ENCODE measurements at places on chromosomes 7 and 10.

GRCh38 chr10:47165711-47166404, 134.1 kb upstream of the GDF10 start:
- DNase-seq: peak; percentile 81

DNA sequence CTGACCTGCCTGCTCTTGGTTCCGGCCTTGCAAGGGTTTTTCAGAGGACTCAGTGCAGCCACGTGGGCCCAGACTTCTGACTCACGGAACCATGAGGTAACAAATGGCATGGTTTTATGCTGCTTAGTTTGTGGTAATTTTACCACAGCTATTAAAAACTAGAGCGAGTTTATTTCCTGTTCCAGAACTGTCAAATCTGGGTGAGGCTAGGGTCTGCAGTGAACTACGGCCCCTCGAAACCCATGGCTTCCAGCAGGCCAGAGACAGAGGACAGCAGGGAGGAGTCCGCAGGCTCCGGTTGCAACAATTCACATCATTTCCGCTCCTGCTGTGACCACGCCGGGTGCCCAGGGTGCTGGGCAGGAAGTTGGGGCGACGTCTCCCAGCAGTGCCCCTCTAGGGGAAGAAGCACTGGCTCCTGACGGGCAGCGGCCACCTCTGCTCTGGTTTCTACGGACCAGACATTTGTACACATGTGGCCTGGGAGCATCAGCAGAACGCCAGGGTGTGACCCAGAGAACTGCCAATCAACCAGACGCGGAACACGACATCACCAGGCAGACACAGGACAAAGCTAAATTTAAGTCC, 74.8 kb downstream of the ADARB2 start:
- no peak for DNase-seq

DNA sequence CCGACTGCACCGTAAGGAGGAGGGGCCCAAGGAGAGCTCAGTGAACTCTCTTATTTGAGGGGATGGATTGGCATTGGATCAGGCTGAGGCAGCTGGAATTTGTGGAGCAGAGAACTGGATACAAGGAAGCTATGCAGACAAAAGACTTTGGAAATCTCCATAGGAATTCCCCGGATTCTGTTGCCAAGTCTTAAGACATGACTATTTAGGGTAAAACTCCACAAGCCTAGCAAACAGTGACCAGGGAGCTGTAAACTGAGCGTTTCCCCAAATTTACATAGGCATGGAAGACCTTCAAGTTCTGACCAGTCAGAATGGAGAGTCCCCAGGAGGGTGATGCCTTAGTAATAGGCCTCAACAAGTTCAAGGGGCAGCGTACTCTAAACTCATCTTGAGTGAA, 82.5 kb upstream of the PCBD1 start:
- no peak for DNase-seq

DNA sequence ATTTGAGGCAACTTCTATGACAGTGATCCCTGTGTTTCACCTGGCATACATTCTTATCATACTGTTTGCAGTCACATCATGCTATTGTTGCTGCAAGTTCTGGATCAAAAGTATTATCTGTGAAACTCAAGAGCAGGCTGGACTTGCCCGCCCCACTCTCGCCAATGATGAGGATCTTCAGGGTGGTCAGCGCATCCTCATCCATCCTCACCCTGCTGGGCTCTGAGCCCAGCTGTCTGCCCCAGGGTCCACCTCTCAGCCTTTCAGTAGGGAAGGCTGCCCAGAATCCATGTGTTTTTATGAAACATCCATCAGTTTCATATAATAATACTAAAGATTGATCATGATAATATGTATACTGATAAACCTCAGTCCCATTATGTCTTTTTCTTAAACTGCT, 55.4 kb upstream of the KIF5B start:
- DNase-seq: no peak

GRCh38 chr10:8811201-8811600, 756.7 kb downstream of the GATA3 start:
- DNase-seq: no peak

DNA sequence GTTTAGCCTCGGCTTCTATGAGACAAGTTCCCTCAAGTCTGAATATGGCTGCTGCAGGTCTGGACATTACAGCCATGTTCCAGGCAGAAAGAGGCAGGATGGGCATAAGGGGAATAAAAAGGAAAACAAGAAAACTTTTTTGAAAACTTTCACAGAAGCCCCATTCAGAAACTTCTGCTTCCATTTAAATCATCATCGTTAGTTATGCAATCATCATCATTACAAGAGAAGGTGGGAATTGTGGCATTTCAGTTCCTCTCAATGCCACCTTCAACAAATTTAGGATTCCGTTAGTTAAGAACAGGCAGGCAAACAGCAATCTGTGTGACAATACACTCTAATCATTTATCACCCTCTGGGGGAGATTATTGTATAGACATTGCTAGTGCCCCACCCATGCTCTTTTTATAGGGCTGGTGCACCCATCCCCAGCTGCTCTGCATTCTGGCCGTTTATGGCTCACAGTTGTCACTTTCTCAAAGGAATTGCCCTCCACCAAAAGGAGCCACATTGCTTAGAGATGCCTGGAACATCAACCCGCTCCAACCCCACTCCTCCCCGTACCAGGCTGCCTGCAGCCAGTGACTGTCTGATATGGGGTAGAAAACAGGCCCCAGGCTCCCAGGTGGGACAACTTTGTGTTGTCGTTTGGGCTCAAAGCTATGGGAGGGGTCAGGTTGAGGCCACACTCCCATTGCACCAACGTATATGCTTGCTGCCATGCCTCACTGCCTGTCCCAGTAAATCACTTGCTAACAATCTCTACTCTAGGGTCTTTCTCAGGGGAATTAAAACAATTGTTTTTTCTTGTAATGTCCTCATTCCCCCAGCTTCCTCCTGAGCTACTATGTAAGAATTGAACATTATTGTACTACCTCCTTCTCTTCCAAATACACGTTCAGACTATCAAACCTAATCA, 24.2 kb downstream of the ITGB8 start:
- DNase-seq: no peak

DNA sequence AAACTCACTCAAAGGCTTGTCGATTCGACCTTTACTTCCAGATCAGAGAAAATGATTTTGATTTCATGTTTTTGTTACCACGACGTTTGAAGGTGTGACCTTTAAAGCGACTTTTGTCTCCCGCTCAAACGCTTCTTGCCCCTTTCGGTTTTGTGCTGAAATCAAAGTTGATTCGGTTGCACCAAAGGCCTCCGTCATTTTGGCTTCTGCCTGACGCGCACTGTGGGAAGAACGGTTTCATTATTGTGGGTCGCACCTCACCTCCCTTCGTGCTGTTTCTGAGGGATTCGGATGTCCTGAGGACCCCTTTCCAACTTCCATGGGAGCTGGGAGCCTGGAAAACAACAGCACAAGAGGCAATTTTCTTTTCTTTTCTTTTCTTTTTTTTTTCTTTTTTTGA, 176.9 kb downstream of the DNAJB6 start:
- no peak for DNase-seq

DNA sequence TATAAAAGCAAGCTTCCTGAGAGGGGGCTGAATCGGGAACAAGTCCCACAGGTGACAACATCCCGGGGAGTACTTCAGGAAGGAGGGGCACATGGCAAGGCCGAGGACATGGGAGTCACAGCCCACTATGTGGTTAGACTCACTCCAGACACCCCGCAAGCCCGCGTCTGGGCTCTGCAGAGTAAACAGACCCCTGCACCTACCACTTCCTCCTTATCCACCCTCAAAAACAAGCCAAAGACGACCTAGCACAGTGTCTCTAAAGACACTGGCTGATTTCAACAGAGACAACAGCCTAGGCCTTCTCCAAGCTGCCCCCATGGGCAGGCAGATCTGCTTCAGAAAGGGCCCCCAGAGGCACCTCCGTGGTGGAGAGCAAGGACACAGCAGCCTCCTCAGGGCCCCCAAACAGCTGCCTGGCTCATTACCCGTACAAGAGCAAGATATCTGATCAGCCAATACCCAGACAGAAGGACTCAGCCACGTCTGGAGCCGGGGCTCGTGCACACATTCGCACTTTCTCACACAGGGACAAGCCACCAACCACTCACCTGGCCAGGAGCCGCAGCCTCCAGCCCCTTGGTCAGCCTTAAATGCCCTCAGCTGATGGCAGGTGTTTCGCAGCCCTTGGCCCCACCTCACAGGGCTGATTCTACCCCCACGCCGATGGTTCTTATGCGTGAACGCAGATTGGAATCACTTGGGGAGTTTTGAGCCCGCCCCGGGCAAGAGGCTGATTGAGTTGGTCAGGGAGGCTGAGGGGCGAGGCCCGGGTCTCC, 10.7 kb upstream of the KPNA7 start:
- DNase-seq: no peak

GRCh38 chr10:79890469-79890868, 58.4 kb downstream of the SFTPD start:
- no peak for DNase-seq

GRCh38 chr7:20624666-20625385, 9.4 kb downstream of the ABCB5 start:
- no peak for DNase-seq

DNA sequence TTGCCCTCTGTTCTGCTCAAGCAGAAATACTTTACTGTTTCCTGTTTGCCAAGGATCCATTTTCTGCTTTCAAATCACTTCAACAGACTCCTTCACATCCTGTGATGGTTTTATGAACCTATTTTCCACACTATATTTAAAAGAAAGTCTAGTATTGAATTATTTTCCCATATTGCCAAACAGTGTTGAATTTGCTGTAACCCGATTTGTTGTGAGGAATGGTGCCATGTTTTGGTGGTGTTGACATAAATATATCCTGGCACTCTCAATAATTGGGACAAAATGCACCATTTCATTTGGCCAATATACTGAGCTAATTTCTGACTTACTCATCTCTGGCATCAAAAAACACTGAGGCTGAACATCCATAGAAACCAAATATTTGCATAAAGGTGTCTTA, 615.4 kb upstream of the SEMA3D start:
- peak; percentile 7 for DNase-seq

DNA sequence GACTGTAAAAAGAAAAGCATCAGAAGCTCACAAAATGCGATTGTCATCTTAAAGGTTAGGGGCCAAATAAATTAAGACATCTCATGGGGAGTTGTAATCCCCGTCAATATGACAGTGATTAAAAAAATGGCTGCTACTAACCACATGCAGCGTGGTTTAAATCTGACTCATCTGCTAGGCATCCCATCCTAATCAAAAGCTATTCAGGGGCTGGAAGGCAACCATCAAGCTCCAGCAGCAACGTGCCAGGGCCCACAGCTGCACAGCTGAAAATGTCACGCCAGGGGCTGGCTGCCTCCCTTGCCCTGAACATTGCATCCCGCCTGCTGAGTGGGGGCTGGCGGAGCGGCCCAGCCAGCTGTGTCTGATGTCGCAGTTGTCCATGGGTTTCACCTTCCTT, 66.3 kb upstream of the FRMD4A start:
- peak; percentile 79 for DNase-seq

- DNase-seq: no peak
These were observed 35.2 kb downstream of the ADCYAP1R1 start for GRCh38 chr7:31087351-31087750.

GRCh38 chr10:63256009-63256773, 123.1 kb downstream of the NRBF2 start:
- no peak for DNase-seq

GRCh38 chr10:117126034-117126433, 12.0 kb downstream of the VAX1 start:
- DNase-seq: no peak

DNA sequence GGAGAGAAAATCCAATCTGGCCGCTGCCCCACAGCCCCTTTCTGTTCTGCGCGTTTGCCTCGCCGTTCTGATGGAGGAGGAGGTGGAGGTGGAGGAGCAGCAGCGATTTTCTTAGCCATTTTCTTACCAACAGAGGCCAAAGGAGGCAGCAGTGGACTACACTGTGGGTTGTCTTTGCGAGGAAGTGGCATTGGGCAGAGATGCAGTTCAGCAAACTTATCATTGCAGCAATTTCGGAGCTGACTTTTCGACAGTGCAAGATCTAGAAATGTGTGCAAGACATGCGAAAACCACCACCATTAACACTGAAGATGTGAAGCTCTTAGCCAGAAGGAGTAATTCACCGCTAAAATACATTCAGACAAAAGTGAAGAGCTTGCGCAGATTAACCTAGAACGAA, 1.9 kb upstream of the ARL4A start:
- DNase-seq: peak; percentile 63

DNA sequence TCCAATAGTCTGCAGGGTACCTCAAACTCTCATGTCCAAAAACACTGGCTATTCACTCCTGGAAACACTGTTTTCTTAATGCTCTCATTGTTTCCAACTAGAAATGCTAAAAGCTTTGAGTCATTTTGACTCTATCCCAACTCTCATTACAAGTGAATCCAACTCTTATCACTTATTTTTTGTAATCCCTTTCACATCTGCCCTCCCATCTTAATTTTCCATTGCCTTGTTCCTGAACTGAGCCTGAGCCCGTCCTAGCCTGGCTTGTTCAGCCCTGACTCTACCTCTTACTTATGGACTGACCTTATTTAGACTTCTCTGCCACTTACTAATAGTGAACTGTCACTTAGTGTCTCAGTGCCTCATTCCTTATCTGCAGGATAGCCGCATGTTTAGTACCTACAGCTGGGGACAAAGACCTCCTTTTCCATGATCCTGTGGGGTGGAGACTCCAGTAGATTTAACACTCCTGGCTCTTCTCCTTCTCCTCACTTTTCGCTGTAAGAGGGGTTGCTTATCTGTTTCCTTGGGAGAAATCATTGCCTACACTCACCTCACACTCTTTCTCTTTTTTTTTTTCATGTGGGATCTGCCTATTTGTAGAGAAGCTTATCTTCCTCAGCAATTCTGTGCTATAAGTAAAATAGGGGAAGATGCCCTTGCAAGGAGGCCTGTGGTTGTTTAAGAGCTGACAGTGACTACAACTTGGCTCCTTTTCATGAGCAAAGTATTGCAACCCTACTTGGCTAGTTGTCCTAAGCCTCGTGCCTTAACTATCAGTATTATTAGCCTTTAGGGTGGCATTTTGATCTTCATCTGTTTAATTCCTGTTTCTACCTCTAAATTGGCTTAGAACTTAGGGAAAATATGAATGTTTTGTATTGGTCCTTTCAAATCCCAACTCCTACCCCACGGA, 56.4 kb downstream of the SLC16A12 start:
- no peak for DNase-seq

DNA sequence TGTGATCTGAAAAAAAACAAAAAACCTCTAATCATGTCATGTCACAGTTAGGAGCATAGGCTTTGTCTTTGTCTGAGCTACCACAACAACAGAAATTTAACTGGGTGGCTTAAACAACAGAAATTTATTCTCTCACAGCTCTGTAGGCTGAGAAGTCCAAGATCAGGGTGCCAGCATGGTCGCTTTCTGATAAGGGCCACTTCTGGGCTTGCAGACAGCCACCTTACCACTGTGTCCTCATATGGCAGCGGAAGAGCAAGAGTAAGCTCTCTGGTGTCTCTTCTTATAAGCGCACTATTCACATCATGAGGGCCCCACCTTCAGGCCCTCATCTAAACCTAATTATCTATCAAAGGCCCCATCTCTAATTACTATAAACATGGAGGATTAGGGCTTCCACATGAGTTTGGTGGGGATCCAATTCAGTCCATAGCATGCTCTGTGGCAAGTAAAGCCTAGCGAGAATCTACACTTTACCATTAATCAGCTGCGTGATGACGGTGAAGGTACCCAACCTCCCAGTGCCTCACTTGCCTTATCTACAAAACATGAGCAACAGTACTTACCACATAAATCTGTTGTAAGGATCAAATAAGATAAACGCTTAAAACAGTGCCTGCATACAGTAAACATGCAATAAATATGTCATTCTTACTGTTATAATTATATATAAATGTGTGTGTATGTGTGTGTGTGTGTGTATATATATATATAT, 17.3 kb downstream of the ZNF438 start:
- no peak for DNase-seq
